ENCODE measurements at places on chromosomes 3 and 15. TPM values are rescaled to one million over a fixed set of nuclear protein-coding genes. Genes with fewer than 3 reads are reported as not detected.

Gene DHX30
- total RNA-seq: 82.1 TPM

Gene CP
- not detected for total RNA-seq

Gene KY
- 0.15 TPM for total RNA-seq

Gene CX3CR1
- 203 TPM for total RNA-seq

Gene TTLL13
- 2.2 TPM for total RNA-seq

Gene RPP25
- total RNA-seq: 0.84 TPM

Gene ACP3
- 0.75 TPM for total RNA-seq

Gene C3orf22
- total RNA-seq: not detected

Gene ATP13A5
- total RNA-seq: not detected

Gene FAN1
- total RNA-seq: 15.3 TPM

Gene NCKIPSD
- total RNA-seq: 12.2 TPM

Gene GHSR
- 0.63 TPM for total RNA-seq

Gene SLC22A14
- not detected for total RNA-seq

Gene LRRC31
- total RNA-seq: not detected

Gene PDHB
- total RNA-seq: 52.4 TPM

Gene FMN1
- total RNA-seq: 2.2 TPM

Gene SMCO1
- total RNA-seq: not detected

Gene ASB14
- not detected for total RNA-seq

Gene NEK11
- total RNA-seq: 3.5 TPM

Gene NRG4
- not detected for total RNA-seq

Gene ARMC8
- 75.4 TPM for total RNA-seq

Gene DZIP1L
- not detected for total RNA-seq

Gene TMC3
- not detected for total RNA-seq

Gene UROC1
- total RNA-seq: not detected

Gene LDHAL6B
- total RNA-seq: not detected

Gene BFSP2
- total RNA-seq: not detected

Gene NANOGP8
- total RNA-seq: not detected

Gene INTS14
- 33.6 TPM for total RNA-seq

Gene C3orf80
- total RNA-seq: not detected

Gene SCG5
- not detected for total RNA-seq

Gene GADL1
- not detected for total RNA-seq

Gene SNX22
- 0.41 TPM for total RNA-seq

Gene TRH
- not detected for total RNA-seq

Gene ELP6
- total RNA-seq: 37.4 TPM

Gene FOXP1
- total RNA-seq: 185 TPM

Gene ACOX2
- not detected for total RNA-seq

Gene GMNC
- total RNA-seq: not detected

Gene FES
- total RNA-seq: 52.5 TPM

Gene LYZL4
- total RNA-seq: not detected

Gene GALNT15
- not detected for total RNA-seq

Gene CIAO2A
- 22.9 TPM for total RNA-seq

Gene CATSPER2
- 8.4 TPM for total RNA-seq

Gene TLR9
- total RNA-seq: 0.21 TPM

Gene TRIM71
- total RNA-seq: 0.05 TPM

Gene SH2D7
- total RNA-seq: not detected

Gene PCBP4
- total RNA-seq: 15.0 TPM

Gene PP2D1
- total RNA-seq: not detected

Gene SLC22A13
- total RNA-seq: 0.85 TPM

Gene CSPG4
- total RNA-seq: 0.05 TPM

Gene BNC1
- total RNA-seq: not detected

Gene SAMD7
- not detected for total RNA-seq

Data from natural killer cell (primary cell).